NCI-H460 (cell line): ENCODE measurements at places on chromosomes 16 and 17. TPM values are rescaled to one million over a fixed set of nuclear protein-coding genes. Genes with fewer than 3 reads are reported as not detected.

Gene BTBD17
- total RNA-seq = not detected in 2 replicates

Gene HSD11B2
- total RNA-seq = 0.17 and 1.2 TPM in 2 replicates

Gene GDPD3
- total RNA-seq = 0.67 and 0.89 TPM in 2 replicates

Gene RNF157
- 1.3 and 1.9 TPM in 2 replicates for total RNA-seq

Gene TEKT3
- not detected in 2 replicates for total RNA-seq

Gene GABARAP
- 150 and 175 TPM in 2 replicates for total RNA-seq

Gene TPPP3
- total RNA-seq = 0.84 TPM in 1 of 2 replicates, not detected in the other

Gene GRB7
- 1.7 TPM in 2 replicates for total RNA-seq

Gene NPW
- total RNA-seq = 3.4 and 4.8 TPM in 2 replicates

Gene ZFP90
- total RNA-seq = 27.6 and 28.6 TPM in 2 replicates

Gene TP53I13
- total RNA-seq = 65.2 and 83.3 TPM in 2 replicates

Gene VWA3A
- not detected in 2 replicates for total RNA-seq

Gene PTGES3L
- 0.12 TPM in 1 of 2 replicates, not detected in the other for total RNA-seq

Gene C16orf96
- total RNA-seq = not detected in 2 replicates

Gene ACSM2A
- not detected in 2 replicates for total RNA-seq

Gene CYGB
- total RNA-seq = 2.8 TPM in 2 replicates

Gene TIMP2
- total RNA-seq = 24.1 and 25.4 TPM in 2 replicates

Gene KRTAP4-6
- not detected in 2 replicates for total RNA-seq

Gene TVP23B
- total RNA-seq = 118 and 123 TPM in 2 replicates

Gene SOX8
- total RNA-seq = 0.97 and 1.5 TPM in 2 replicates

Gene MSI2
- total RNA-seq = 24.7 and 29.5 TPM in 2 replicates

Gene KRT25
- not detected in 2 replicates for total RNA-seq
